Stimulated activated naive B cell treated with anti-CD40 and anti-IgM and Interleukin-4, amounts not matched to agents 10 μg/mL and 1 μg/mL and 100 μg/mL, for 72 hours (primary cell): ENCODE measurements at places on chromosomes 5 and 9.

- no peak for DNase-seq
Observed at GRCh38 chr5:65611524-65611923, 12.6 kb downstream of the TRIM23 start.

GRCh38 chr5:132557478-132558172 is 848 bp downstream of the RAD50 start:
- no peak for DNase-seq

DNA sequence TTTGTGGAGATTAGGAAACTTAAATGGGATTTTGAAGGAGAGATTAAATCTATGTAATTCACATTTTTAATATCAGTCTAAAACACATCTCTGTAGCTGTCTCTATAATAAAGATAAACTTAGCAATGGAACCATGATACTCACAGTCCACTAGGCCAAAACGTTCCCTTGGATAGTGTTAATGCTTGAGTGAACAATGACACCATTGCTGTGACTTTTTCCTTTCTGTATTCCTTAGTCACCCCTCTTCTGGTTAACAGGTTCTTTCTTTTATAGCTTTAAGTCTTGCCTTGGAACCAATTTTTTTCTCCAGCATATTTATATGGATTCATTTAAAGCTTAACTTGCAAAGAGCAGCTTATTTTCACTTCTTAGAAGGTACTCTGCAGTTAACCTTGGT is 63.3 kb downstream of the INSL6 start:
- DNase-seq = no peak

- DNase-seq = no peak
Observed at GRCh38 chr5:38847559-38848347, 1.9 kb downstream of the OSMR start.

- DNase-seq = peak; percentile 84
Observed at GRCh38 chr9:124291801-124292396, 34.1 kb downstream of the NEK6 start.

DNA sequence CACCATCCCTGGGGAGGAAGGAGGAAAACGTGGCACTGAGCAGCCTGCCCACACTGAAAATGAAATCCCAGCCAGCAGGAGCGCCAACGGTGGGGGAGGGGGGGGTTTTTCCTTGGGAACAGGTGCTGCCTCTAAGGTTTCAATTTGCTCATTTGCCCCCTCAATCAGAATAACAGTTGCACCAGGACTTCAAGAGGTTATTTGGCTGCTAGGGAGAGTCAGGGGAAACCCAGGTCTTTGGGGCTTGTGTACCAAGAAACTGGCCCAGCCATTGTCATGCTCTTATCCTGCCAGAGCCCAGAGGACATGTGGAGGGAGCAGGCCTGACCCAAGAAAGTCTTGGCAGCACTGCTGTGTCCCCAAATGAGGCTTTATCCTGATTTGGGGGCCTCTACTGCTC is 66.5 kb downstream of the NDFIP1 start:
- no peak for DNase-seq

DNA sequence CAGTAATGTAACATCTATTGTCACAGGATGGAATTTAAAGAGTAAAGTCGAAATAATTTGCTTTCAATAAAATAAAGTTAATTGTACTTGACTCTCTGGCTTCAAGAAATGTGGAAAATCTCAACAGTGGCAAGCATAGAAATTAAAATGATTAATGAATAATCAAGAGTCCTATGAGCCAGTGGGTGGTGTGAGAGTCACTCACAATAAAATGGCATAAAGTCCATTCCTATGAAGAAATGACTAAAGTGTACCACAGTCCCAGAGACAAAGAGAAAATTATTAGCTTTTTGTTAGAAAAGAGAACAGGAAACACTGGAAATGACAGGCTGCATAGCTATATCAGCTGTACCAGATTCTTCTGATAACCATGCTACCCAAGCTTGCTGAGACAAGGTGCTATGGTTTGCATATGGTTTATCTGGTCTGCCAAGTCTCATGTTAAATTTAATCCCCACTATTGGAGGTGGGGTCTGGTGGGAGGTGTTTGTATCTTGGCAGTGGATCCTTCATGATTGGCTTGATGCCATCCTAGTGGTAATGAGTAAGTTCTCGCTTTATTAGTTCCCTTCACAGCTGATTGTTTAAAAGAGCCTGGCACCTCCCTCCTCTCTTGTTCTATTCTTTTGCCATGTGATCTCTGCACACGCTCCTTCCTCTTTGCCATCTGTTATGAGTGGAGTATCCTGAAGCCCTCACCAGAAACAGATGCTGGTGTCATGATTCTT is 647.7 kb upstream of the ITGA1 start:
- no peak for DNase-seq

DNA sequence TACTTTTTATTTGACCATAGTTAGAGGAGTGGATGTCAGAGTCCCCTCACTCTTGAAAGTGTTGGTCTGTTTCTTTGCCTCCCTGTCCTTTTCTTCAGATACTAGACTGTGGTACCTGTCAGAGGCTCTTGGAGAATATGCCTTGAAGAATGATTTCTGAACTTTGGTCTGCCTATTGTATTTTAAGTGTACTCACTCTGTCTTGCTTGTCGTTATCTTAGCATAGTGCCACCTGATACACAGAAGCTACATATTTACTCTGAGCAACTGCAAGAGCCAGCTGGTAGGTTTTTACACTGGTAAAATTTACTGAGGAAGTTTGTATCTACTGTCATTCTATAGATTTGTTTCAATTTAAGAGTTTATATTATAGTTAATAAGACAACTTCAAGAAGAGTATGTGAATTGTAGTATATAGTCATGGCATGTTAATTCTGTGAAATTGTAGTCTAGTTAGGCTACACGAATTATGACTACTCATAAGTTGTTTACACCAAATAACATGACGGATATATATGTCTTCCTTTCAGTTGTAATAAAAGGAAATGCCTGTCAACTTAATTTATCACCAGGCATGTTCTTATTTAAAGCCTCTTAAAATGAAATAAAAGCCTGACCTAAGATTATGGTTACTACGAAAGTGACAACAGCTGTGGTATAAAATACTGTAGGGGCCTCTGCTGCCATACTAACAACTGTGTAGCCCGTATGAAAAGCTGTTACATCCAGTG is 201.7 kb downstream of the KDM4C start:
- DNase-seq = no peak

GRCh38 chr5:78009937-78010527 is 233.9 kb upstream of the TBCA start:
- DNase-seq = no peak

DNA sequence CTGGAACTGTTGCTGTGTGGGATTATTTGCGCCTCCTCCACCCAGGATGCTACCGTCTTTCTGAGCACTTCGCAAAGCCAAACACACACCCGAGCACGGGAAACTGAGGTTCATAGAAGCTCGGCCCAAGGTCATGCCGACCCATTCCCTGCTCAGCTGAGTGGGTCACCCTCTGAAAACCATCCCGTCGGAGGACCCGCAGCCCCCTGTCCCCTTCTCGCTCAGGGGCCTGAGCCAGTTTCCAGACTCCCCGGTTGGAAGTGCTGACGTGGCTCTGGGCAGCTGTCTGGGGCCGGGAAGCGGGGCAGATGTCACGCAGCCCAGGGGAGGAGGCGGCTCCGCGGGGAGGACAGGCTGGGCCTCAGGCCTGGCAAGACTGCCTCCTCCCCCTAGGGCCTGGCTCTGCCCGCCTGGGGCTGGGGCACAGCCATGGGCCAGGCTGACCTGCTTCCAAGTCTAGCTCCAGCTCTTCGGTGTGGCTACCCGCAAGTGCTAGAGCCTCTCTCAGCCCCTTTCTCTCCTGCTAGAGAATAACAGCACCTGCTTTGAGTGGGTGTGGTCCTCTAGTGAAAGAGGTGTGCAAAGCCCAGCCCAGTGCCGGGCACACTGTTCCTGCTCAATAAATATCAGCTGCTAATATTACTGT is 9.9 kb upstream of the CXXC5 start:
- no peak for DNase-seq

DNA sequence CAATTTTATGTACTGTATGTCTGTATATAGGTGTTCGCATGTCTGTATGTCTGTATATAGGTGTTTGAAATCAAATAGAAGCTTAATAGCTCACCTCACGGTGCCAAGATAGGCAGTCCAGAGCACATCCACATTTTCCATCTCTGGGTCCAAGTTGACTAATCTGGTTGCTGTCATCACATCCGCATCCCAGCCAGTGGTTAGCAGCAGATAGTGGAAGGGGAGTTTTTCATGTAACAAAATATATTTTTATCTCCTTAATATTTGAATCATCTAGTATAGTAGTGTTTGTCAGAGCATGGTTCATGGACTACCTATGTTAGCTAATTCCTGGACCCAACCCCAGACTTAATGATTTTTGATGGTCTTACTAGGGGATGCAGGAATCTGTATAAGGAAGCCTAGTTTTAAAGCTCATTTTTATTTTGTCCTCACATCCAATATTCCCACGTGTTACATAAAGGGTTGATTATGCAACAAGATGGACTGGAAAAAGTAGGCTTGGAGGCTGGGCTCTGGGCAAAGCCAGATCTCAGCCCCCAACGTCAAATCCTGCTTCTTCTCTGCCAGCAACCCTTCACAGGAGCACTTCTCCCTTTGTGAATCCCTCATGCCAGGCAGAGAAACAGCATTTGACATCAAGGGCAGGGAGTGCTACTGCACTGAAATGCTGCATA is 219.7 kb downstream of the ZSWIM6 start:
- no peak for DNase-seq

DNA sequence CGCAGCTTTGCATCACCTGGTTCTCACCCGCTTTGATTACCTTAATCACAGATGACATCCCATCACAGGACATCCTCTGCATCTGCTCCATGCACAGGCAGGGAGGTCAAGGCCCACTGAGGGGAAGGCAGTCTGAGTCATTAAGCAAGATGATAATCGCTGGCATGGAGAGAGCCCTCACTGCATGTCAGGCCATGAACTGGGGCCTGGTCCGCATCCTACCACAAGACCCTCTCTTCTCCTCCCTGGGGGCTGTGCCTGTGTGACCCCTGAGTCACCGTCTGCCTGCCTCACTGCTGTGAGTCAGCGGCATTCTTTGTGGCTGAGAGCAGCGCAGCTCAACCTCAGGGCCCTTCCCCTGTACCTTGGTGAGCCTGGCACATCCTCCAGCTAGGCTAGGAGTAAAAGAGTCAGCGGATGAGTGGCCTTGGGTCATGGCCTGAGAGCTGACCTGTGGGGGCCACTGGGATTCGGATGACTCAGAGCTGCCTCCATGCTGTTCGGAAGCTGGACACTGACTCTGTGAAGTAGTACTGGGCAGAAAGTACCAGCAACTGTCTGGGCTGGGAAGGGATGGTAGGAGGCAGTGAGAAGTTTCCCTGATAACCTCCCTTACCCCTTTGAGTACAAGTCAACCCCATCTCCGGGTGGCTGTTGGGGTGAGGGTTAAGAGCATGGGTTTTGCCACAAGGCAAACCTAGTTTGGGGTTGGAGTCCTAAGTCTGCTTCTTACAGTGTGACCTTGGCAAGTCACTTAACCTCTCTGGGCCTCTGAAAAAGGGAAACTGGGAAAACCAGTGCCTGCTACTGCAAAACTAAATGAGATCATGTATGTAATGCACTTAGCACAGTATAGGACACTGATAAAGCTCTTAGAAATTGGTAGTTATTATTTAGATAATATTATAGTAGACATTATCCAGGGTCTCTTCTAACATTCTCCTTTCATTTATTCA is 14.6 kb upstream of the ARSI start:
- no peak for DNase-seq

GRCh38 chr5:150163035-150163434 is 3.5 kb upstream of the CDX1 start:
- DNase-seq = no peak
